ENCODE measurements at places on chromosomes 13 and 19.
A peak's percentile ranks its signal among the peaks of the same experiment; 100 is the strongest.

- peak; percentile 65 for DNase-seq
Observed at GRCh38 chr19:45917421-45918091, 3.0 kb upstream of the NANOS2 start.

GRCh38 chr13:101204270-101205020 lies 211.9 kb downstream of the NALCN start:
- DNase-seq = no peak

DNA sequence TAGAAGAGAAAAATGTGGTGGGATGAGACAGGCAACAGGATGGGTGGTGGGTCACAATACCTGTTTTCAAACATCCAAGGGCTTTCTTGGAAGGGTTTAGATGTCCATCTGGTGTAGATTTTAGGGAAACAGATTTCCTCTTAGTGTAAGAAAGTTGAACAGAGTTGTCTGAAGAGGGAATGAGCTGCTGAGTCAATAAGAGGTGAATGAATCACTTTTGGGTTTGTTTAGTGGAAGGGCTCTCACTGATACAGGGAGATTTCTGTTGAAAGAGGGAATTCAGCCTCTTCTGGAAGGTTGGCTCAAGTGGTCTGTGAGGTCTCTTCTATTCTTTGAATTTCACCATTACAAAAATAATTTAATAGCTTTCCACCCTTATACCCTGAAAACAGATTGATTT lies 54.6 kb downstream of the LACC1 start:
- DNase-seq = no peak

DNA sequence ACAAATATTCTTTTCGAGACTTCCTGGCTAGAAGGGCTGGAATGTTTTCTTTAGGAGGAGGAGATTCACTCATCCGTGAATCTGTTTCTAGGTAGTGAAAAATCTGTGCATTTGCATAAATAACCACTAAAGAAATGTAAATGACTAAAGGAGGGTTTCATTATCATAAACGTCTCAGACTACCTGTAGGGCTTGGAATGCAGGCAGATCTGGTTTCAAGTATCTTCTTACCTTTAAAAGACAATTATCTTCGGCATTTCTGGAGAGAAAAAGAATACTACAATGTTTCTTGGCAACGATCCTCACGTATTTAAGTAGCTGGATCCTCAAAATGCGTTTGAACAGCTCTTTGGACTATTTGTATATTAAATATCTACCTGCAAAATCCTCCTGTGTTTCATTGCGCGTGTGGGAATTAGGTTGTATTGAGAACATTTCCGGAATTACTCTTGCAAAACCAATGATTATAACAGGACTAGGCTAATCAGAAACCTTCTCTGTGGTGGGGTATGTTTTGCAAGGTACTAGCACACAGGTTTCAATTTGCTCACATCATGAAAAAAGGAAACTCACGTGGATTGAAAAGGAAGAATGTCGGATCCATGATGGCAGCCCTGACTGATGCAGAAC lies 291.1 kb upstream of the ARGLU1 start:
- no peak for DNase-seq

DNA sequence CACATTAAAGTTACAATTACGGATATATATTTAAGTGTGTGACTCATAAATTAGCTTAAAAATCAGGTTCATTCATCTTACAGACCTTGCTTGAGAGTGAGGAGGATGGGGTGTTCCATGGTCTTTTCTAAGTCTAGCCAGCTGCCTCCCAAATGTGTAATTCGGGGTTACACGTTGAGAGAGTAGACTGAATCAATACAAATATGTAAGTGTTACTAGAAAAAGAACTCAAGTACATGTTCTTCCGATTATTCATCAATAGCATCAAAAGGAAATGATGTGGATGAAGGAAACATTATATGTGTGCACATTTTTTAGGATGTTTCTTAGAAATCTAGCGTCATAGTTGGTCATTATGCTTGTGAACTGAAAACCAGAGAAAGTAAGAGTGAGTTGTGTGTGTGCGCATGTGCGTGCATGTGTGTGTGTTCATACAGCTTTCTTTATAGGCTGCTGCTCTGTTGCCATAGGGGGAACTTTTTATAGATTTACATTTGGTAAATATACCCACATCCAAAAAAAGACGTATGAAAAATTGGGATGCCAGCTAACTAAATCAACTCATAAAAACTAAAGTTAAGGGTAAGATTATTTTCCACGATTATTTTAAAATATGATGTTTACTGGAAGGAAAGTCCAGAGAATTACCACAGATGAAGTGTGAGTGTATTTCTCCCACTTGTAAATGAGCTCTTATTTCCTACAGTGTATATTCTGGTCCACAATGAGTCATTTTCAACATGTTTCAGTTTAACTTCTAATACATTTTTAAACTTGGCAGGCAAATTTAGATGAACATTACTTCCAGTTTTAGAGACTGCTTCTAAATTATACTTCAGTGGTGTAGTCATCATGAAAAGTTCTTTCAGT lies 82.4 kb downstream of the PIBF1 start:
- DNase-seq = no peak

- peak; percentile 99 for DNase-seq
Observed at GRCh38 chr19:11089254-11090013, at the start of gene LDLR. Gene LDLR (plus strand): TSS chr19:11089463. CDS start chr19:11089549, 86 bp downstream.

- peak; percentile 48 for DNase-seq
Observed at GRCh38 chr19:13935765-13936510, 2.3 kb downstream of the PODNL1 start.

- no peak for DNase-seq
Observed at GRCh38 chr13:98427331-98427995, 149.4 kb downstream of the STK24 start.

DNA sequence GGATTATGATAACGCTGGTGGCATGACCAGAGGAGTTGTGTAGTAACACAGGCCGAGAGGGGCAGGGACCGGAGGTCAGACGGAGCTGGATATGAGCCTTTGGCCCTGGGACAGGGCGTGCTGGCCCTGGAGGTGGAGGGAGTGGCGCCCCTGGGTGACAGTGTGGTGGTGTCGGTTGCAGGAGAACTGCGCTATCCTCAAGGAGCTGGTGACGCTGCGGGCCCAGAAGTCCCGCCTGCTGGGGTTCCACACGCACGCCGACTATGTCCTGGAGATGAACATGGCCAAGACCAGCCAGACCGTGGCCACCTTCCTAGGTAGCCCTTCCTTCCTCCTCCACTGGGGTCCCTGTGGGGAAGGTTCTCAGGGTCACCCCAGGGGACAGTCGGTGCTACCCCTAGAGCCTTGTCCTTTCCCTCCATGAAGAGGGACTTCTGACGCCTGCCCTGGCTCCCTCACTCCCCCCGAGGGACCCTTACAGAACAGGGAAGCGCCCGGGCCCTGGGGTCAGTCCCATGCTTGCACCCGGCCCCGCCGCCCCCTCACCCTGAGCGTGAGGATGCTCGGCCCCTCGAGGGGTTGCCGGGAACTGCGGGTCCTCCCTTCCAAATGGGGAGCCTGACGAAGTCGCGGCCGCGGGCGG lies 12.8 kb upstream of the ZNF554 start:
- DNase-seq = no peak

DNA sequence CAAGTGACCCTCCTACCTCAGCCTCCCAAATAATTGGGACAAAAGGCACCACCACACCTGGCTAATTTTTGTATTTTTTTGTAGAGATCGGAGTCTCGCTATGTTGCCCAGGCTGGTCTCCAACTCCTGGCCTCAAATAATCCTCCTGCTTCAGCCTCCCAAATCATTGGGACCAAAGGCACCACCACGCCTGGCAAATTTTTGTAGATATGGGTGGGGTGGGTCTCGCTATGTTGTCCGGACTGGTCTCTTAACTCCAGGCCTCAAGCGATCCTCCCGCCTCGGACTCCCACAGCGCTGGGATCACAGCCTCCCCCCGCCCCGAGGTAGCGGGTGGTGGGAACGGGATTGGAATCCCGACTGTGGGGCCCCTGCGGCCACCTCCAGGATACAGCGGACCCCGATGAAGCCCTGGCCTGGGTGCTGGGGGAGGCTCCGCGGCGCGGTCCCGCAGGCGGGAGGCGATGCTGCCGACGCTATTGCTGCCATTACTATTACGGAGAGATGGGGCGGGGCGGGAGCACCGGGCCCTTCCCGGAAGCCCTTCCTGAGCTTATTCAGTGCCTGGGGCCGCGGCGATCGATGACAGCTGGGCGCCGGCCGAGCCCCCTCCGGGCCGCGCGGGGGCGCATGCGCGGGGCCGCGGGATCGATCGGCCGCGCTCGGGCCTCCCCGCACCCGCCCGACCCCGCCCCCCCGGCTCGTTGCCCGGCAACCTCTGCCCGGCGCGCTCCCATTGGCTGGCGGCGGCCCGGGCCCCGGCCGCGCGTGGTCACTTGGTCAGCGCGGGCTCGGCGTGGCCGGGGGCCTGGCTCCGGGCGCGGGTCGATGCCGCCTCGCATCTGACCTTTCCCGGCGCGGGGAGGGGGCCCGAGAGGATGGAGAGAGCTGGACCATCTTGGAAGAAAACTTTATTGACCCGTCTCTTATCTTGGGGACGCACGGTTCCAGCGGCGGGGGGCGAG lies 27.9 kb upstream of the ONECUT3 start:
- peak; percentile 37 for DNase-seq

DNA sequence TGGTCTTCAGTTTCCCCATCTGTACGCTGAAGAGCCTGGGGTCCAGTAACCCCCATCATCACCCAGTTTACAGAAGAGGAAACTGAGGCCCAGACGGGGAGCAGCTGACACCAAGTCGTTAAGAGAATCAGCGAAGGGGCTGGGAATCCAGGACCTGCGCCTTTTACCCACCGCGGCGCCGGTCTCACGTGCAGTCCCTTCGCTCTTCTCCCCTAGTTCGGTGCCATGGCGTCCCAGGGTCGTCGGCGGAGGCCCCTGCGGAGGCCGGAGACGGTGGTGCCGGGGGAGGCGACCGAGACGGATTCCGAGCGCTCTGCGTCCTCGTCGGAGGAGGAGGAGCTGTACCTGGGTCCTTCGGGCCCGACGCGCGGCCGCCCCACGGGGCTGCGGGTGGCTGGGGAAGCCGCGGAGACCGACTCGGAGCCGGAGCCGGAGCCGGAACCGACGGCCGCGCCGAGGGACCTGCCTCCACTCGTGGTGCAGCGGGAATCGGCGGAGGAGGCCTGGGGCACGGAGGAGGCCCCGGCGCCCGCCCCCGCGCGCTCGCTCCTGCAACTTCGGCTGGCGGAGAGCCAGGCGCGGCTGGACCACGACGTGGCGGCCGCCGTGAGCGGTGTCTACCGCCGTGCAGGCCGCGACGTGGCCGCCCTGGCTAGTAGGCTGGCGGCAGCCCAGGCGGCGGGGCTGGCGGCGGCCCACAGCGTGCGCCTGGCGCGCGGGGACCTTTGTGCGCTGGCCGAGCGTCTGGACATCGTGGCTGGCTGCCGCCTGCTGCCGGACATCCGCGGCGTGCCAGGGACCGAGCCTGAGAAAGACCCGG lies 698 bp downstream of the BLOC1S3 start:
- peak; percentile 50 for DNase-seq

DNA sequence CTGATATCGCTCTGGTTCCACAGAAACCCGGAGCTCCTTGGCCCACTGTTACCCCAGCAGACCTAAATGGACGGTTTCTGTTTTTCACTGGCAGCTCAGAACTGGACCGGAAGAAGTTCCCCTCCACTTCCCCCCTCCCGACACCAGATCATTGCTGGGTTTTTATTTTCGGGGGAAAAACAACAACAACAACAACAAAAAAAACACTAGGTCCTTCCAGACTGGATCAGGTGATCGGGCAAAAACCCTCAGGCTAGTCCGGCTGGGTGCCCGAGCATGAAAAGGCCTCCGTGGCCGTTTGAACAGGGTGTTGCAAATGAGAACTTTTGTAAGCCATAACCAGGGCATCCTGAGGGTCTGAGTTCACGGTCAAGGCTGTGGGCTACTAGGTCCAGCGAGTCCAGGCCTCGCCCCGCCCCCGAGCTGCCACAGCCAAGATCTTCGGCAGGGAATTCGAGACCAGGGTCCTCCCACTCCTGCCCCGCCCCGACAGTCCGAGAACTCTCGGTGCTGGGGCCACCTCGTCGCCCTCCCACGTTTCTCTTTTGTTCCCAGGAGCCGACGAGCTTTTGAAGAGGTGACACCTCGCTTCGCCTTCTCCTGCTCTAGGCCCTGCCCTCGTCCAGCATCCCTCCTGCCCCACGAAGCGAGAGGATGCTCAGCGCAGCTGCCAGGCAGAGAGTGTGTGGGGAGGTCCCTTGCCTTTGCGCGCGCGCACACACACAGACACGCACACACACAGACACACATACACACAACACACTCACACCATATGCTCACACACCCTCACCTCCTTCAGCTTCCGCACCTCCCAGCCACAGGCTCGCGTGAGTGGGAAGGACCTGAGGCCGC lies 8.8 kb downstream of the ZIC2 start:
- no peak for DNase-seq

DNA sequence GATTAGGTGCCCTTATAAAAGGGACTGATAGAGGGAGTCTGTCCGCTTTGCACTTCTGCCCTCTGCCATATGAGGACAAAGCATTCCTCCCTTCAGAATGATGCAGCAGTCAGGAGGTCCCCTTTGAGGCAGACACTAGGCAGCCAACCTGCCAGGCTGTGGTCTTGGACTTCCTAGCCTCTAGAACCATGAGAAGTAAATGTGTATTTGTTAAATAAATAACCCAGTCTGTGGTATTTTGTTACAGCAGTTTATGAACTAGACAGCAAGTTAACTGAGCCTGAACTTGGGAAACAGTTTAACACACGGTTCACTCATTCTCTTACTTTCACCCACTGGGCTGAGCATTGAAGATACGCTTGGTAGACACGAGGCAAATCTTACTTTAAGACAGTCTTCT lies 313.2 kb downstream of the UQCRFS1 start:
- no peak for DNase-seq

GRCh38 chr13:89255844-89256406 lies 1584.8 kb downstream of the SLITRK5 start:
- DNase-seq = no peak

- DNase-seq = no peak
Observed at GRCh38 chr13:112481458-112481857, 105.3 kb downstream of the SPACA7 start.

GRCh38 chr13:74114641-74115040 lies 19.6 kb downstream of the KLF12 start:
- DNase-seq = no peak

DNA sequence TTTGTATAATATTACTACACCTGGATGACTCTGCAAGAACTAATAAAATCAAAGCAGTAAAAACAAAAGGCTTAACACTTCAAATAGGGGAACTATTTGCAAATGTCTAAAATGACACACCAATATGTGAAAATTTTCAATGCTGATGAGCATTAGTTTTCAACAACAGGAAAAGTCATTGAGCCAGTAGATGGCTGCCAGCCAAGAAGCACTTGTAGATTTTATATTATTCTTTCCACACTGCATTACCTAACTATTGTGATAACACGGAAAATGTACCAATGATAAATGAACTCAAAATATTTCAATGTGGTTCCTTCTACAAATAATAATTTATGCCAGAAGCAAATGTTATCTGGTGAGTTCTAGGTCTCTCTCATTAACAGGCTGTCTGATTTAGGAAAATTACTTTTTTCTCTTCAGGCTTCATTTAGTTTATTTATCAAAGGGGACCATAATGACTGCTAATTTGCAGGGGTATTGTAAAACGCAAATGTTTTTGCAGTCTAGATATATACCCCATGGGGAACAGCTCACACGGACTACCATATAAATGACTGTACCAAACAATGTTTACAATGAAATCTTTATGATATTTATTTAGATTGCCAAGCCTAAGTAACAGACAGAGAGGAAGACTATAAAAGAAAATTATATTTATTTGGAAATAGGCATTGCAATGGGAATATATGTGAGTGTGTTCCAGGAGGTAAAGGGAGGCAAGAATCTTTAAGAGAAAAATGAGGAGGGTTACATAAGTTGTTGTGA lies 407.8 kb downstream of the LIG4 start:
- DNase-seq = no peak

All from hematopoietic multipotent progenitor cell treated with erythropoietin and hydrocortisone succinate and interleukin-3 and kit ligand, for 4 days (in vitro differentiated cells).